ENCODE measurements at places on chromosomes 2 and 18. TPM values are rescaled to one million over a fixed set of nuclear protein-coding genes. Genes with fewer than 3 reads are reported as not detected.

ANTXR1 gene
- total RNA-seq = 0.09 TPM

LIMS3 gene
- not detected for total RNA-seq

DCDC2C gene
- not detected for total RNA-seq

EXOC6B gene
- 7.8 TPM for total RNA-seq

ELP2 gene
- total RNA-seq = 111 TPM

ERFE gene
- 0.24 TPM for total RNA-seq

ING5 gene
- total RNA-seq = 51.3 TPM

ELOA2 gene
- total RNA-seq = not detected

DNA sequence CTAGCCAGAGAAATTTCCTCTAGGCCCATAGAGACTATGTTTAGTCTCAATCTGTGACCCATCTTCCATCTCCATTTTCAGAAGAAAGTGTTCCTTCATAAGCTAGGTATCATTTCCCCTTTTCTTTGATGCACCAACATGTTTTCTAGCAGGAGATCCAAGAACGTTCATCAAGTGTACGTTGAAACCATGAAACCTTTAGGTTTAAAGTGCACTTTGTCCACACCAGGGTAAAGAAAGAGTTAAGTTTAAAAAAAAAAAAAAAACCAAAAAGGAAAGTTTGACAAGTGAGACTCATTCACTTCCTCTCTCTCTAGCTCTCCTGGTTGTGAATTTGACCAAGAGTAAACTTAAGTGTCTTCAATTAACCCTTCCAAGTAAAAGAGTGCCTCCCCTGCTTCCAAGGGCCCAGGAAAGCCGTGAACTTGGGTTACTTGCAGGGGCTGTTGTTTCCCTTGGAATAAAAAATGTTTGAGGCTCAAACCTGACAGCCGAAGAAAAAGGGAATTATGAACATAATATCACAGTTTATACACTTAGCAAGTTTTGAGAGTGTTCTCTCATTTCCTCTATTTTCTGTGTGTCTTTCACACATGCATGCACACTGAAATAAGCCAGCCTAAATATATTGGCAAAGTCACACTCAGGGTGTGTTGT lies 56.7 kb downstream of the LBH start:
- no peaks in the 10 kb centered on the region for H3K36me3 ChIP-seq
- peak overlapping the region; percentile 29 for H3K4me3 ChIP-seq
- H3K27ac ChIP-seq = peak overlapping the region; percentile 81
- H3K4me1 ChIP-seq = peaks cover 29% of the 10 kb centered on the region
- H3K27me3 ChIP-seq = no peaks in the 10 kb centered on the region

DNA sequence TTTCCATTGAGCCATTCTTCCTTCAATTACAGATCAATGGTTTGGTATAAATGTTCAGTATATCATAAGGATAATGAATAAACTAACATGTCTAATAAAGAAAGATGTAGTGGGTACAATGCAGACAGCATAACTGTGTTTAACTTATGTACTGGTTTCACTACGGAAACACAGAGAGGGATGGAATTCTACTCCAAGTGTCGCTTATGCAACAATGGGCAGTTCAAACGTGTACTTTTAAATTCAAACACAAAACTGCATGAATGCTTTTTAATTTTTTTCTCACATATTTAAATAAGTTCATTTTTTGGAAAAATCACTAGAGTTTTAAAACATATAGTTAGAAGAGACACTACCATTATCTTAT lies 74.7 kb downstream of the COBLL1 start:
- no peaks in the 10 kb centered on the region for H3K36me3 ChIP-seq
- no peaks in the 10 kb centered on the region for H3K4me1 ChIP-seq
- no peak for DNase-seq
- H3K4me3 ChIP-seq = no peak overlapping the region
- no peak overlapping the region for H3K27ac ChIP-seq

DNA sequence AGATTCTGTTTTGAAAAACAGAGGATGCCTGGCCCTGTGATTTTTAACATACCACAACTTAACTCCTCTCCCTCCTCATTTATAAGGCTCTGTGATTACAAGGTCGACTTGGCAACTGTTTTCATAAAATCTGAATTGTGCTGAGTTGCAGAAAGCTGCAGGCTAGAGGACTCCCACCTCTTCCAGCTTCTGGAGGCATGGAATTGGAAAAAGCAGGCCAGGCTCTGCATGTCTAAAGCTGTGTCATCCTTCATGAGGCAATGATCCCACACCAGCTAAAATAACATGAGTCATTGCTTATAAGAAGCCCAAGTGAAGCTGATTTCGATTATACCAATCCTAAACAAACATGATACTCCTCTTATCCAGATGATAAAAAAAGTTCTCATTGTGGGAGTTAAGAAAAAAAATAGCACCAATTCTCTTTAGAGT lies 11.7 kb downstream of the ARHGAP28 start:
- H3K27ac ChIP-seq = no peak overlapping the region
- no peaks in the 10 kb centered on the region for H3K36me3 ChIP-seq
- no peaks in the 10 kb centered on the region for H3K27me3 ChIP-seq
- H3K4me3 ChIP-seq = no peak overlapping the region

DNA sequence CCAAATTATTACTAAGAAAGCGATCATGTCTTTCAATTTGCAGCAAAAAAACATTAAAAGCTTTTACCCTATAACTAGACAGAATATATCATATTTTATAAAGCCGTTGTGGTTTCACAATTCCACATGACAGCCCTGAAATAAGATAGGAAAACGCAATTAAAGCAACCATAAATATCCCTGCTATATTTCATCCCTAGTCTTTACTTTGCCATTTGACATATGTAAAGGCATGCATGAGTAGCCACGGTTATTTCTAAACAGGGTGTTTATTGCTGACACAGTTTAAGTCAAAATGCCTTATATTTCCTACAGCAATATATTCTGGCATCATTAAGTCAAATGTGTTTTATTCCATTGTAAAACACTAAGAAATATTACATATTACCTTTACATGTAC lies 239.9 kb downstream of the DSEL start:
- H3K4me3 ChIP-seq = no peak overlapping the region
- no peaks in the 10 kb centered on the region for H3K4me1 ChIP-seq
- no peaks in the 10 kb centered on the region for H3K36me3 ChIP-seq

GRCh38 chr2:20282916-20283592 lies 58.1 kb upstream of the SDC1 start:
- peaks cover 27% of the 10 kb centered on the region for H3K36me3 ChIP-seq
- no peak for DNase-seq
- no peak overlapping the region for H3K4me3 ChIP-seq
- no peaks in the 10 kb centered on the region for H3K27me3 ChIP-seq
- H3K4me1 ChIP-seq = peaks cover 6% of the 10 kb centered on the region

GRCh38 chr2:86274918-86275275 lies 62.5 kb downstream of the REEP1 start:
- no peak overlapping the region for H3K27ac ChIP-seq
- peaks cover 2% of the 10 kb centered on the region for H3K27me3 ChIP-seq
- peaks cover 27% of the 10 kb centered on the region for H3K4me1 ChIP-seq
- DNase-seq = no peak
- H3K4me3 ChIP-seq = no peak overlapping the region

GRCh38 chr2:178225006-178225805 lies 30.9 kb downstream of the OSBPL6 start:
- H3K27ac ChIP-seq = no peak overlapping the region
- no peak for DNase-seq
- H3K4me3 ChIP-seq = no peak overlapping the region

DNA sequence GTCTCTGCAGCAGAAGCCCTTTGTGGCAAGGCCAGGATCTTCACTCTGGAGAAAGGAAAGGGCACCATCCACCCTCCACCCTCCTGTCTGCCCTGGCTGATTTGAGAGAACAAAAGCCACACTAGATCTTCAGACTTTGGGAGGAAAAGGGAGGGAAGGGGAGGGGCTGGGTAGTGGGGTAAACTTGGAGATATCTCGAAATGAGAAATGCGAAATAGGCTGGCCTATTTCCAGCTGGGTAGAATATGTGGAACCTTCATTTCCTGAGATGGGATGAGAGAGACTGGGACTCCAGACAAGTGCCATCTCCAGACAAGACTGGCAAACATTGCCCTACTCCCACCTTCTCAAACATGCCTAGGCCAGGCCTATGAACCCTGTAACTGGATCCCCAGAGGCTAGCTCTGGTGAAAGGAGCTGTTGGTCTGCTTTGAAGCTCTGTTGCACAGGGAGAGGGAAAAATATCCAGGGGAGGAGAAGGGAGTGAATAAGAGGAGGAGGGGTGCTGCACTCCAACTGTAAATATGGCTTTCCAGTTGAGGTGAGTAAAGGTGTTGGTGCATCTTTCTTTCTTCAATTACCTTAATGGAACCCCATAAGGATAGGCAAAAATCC lies 1.7 kb downstream of the HOXD12 start:
- H3K27me3 ChIP-seq = peaks cover 90% of the 10 kb centered on the region
- peaks cover 16% of the 10 kb centered on the region for H3K4me1 ChIP-seq

GRCh38 chr2:190178066-190178722 lies 115.7 kb upstream of the MSTN start:
- peaks cover 7% of the 10 kb centered on the region for H3K4me1 ChIP-seq
- H3K27me3 ChIP-seq = peaks cover 19% of the 10 kb centered on the region
- H3K36me3 ChIP-seq = no peaks in the 10 kb centered on the region
- no peak overlapping the region for H3K27ac ChIP-seq
- no peak for DNase-seq
- H3K4me3 ChIP-seq = no peak overlapping the region

DNA sequence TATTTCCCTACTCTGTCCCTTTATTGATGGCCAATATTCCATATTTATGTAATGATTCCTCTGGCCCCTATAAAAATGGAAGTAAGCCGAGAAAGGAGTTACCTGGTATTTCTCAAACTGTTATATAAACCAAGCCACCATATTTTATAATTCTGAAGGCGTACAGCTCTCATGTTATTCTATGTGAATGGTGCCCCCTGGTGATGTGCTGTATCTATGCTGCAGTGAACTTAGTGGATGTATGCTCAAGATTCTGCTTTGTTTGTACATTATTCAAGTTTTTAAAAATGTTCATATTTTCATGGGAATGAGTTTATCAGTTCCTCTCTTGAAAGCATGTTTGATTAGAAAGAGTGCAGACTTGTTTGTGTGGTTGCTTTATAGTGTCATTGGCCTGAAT lies 194.5 kb upstream of the LRRTM1 start:
- H3K4me3 ChIP-seq = no peak overlapping the region
- DNase-seq = no peak
- H3K27me3 ChIP-seq = no peaks in the 10 kb centered on the region
- H3K4me1 ChIP-seq = no peaks in the 10 kb centered on the region

- no peaks in the 10 kb centered on the region for H3K4me1 ChIP-seq
- H3K4me3 ChIP-seq = no peak overlapping the region
- H3K36me3 ChIP-seq = no peaks in the 10 kb centered on the region
- H3K27me3 ChIP-seq = no peaks in the 10 kb centered on the region
- no peak for DNase-seq
Measured at GRCh38 chr2:83016343-83017110, 1442.6 kb downstream of the SUCLG1 start.

DNA sequence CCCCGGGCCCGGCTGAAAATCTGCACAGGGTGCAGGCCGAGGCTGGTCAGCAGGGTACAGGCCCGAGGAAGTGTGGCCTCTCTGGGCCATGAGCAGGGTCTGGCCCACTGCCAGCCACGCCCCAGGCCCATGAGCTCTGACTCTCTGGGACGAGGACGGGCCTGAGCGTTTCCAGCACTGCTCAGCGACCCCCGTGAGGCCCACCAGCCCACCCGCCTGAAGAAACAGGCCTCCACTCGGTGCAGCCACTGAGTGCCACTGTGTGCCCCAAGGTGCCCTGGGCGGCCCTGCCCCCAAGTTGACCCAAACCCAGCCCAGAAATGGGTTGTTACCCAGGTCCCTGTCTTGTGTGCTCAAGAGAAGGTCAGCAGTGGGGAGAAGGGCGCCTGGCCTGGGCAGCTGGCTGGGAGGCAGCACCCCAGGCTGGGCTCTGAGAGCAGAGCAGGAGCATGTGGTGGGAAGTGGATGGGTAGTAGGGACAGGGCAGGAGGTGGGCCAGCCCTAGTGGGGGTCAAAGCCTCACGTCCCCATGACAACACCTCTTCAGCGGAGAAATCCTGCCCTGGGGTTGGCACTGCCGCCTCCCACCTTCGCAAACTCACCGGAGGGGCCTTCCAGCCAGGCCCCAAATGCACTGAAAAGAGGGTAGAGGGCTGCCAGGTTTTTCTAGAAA lies 2.1 kb upstream of the SNED1 start:
- H3K27ac ChIP-seq = no peak overlapping the region
- peaks cover 27% of the 10 kb centered on the region for H3K27me3 ChIP-seq
- H3K4me1 ChIP-seq = peaks cover 2% of the 10 kb centered on the region
- H3K36me3 ChIP-seq = no peaks in the 10 kb centered on the region
- H3K4me3 ChIP-seq = no peak overlapping the region

DNA sequence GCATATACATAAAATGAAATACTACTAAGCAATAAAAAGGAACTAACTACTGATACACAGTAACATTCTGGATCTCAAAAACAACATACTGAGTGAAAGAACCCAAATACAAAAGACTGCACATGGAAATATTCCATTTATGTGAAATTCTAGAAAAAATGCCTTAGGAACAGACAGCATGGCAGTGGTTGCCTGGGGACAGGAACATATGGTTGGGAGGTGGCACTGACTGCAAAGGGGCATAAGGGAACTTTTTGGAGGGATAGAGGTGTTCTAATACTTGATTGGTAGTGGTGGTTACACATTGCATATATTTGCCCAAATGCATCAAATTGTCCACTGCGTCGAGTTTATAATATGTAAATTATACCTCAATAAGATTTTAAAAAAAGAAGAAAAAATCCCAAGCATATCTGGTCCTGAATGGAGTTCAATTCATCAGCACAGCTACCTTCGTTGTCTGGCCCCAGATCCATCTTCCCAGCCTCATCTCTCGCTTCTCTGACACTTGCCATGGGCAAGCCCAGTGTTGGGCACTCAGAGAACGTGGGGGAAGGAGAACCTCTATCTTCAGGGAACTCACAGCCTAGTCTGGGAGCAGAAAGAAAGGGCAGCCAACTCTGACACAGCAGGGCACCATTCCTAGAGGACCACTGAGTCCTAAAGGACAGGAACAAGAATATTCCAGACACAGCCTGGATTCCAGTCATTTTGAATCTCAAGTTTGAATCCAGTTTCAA lies 8.6 kb upstream of the SMAD4 start:
- no peaks in the 10 kb centered on the region for H3K27me3 ChIP-seq
- H3K36me3 ChIP-seq = peaks cover 6% of the 10 kb centered on the region
- no peak overlapping the region for H3K27ac ChIP-seq
- no peaks in the 10 kb centered on the region for H3K4me1 ChIP-seq

DNA sequence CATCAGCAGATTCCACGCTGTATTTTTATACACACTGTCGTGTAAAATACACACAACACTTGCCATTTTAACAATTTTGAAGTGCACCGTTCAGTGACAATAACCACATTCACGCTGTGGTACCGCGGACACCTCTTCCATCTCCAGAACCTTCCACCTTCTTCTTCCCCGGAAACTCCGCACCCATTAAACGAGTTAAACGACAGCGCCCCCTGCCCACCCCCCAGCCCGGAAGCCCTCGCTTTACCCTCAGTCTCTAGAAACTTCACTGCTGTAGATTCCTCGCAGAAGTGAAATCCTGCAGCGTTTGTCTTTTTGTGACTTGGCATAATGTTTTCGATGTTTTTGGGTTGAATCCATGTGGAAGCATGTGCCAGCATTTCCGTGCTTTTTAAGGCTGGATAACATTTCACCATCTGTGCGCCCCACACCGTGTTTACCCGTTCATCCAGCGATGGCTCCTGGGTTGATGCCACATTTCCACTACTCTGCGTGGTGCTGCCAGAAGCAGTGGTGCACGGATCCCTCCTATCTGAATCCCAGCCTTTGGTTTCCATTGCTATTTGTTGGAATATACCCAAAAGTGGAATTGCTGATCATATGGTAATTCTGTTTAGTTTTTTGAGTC lies 32.0 kb upstream of the TMEM18 start:
- no peak overlapping the region for H3K4me3 ChIP-seq
- H3K36me3 ChIP-seq = no peaks in the 10 kb centered on the region
- peaks cover 4% of the 10 kb centered on the region for H3K4me1 ChIP-seq
- no peak overlapping the region for H3K27ac ChIP-seq

All from activated CD4-positive, alpha-beta T cell treated with anti-CD3 and anti-CD28 coated beads, Interleukin-2, amount 10 ng/mL, durations not matched to agents 24 days and 14 days (primary cell).